ENCODE measurements at places on chromosomes 12 and 14. TPM values are rescaled to one million over a fixed set of nuclear protein-coding genes. Genes with fewer than 3 reads are reported as not detected.

The VDR gene
- total RNA-seq: 4.1 TPM

DNA sequence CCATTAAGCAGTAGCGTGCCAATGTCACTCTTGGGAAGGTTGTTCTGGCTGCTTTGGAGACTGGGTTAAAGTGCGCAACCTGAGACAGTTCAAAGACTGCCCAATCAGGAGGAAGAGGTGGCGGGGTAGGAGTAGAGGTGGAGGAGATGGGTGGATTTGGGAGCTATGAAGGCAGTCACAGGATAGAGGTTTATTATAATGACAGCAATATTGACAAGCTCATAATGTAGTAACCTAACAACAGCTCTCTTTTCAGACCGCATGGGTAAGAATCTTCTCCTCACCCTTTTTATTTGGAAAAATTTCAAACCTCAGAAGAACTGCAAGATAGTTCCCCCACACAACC is 5.3 kb upstream of the PSMD9 start:
- no peak for DNase-seq

- no peak for DNase-seq
Observed at GRCh38 chr14:89493877-89494634, 77.0 kb upstream of the FOXN3 start.

DNA sequence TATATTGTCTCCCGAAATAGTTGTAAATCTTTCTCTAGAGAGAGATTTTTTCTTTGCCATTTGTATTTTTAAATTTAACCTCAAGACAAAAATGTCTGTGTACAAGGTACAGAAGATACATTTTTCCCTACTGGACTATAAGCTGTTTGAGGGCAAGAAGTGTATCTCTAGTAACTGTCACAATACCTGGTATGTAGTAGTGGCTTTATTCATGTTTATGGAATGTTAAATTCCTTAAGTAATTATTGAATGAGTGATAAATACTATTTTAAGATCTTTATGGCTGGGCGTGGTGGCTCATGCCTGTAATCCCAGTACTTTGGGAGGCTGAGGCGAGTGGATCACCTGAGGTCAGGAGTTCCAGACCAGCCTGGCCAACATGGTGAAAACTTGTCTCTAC is 24.4 kb upstream of the CDK17 start:
- DNase-seq: no peak
